H7 (cell line): ENCODE measurements at places on chromosomes 3 and 15.
A peak's percentile ranks its signal among the peaks of the same experiment; 100 is the strongest.

- no peak for DNase-seq
Measured at GRCh38 chr3:6746443-6746842, 114.5 kb upstream of the GRM7 start.

DNA sequence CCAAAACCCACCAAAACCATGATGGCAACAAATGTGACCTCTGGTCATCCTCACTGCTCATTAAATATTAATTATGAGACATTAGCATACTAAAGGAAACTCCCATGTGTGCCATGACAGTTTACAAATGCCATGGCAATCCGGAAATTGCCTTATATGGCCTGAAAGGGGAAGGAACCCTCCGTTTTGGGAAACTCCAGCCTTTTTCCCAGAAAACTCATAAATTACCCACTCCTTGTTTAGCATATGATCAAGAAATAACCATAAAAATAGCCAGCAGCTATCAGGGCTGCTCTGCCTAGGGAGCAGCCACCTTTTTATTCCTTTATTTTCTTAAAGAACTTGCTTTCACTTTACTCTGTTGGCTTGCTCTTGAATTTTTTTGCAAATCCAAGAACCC is 992.7 kb downstream of the NTRK3 start:
- DNase-seq = no peak

GRCh38 chr3:49664300-49664699 is 9.9 kb upstream of the APEH start:
- DNase-seq = no peak

DNA sequence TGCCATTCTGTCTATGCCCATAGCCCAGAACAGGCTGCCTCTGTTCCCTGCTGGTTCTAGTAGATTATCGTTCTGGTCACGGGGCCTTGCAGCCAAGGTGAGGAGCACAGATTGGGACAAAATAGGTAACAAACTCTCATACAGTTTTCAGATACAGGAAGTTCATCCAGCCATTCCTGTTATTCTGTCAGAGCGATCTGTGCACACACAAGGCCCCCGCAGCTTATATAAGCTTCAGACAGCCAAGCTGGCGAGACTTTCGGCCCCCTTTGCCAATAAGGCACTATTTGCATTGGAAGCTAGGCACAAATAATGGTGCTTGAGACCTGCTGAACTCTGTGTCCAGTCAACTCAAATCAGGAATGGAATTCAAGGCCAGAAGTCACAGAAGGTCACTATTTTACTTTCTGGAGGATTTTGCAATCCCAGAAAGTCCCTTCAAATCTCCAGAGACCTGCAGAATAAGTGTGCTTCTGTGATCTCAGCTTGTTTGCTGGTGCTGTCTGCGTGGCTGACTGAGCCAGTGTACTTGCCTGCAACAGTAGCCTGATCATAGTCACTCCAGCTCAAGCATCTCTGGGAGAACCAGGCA is 69.4 kb downstream of the BFSP2 start:
- DNase-seq = no peak

DNA sequence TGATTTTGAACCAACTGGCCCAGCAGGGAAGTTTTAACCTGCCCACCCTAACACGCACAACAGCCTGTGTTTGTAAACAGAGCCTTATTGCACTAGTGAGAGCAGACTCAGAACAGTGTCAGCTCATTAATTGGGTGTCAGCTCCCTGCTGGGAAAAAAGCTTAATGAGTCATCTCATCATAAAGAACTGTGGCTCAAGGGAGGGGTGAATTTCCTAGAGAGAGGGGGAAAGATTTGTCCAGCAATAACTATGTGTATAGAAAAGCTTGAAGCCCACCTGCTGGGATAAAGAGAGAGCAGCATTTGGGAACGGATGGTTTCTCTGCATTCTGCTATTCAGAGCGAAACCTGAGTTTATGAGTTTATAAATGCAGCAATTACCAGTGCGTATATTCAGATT is 48.9 kb upstream of the GMNC start:
- no peak for DNase-seq

DNA sequence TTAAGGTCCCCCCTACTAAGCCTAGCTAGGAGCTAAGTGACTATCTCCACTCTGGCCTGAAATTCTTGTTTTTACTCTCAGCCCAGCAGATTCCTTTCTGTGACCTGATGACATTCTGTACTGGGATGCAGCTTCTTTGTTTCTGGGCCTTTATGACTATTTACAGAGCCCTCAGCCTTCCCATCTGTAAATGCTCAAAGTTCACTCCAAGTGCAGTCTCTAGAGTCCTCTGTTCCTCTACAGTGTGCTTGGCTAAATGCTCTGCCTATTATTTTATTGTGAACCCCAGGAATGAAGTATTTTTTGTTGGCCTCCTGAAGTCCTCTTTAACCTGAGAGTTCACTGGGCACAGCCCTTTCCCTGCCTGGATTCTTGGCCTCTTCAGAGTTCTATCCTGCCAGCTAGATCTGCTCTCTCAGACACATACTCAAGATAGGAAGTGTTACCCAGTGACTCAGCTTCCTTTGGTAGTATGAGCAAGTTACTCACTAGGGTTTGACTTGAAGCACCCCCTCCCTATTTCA is 278.1 kb upstream of the P2RY1 start:
- no peak for DNase-seq

DNA sequence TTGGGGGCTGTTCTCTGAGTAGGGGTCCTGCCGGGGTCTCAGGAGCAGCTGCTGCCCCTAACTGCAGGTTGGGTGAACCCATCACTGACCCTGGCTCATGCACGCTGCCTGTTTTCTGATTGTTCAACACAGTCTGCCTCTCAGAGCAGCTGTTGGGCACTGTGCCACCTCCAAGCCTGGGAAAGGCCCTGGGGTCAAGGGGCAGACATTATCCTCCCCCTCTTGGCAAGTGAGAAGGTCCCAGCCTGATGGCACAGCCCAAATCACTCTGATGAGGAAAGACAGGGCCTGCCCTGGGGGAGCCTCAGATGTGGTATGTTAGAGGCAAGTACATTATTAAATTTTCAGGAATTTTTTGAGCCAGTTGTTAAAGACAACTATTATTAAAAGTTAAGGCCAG is 14.1 kb upstream of the GNAT1 start:
- no peak for DNase-seq

DNA sequence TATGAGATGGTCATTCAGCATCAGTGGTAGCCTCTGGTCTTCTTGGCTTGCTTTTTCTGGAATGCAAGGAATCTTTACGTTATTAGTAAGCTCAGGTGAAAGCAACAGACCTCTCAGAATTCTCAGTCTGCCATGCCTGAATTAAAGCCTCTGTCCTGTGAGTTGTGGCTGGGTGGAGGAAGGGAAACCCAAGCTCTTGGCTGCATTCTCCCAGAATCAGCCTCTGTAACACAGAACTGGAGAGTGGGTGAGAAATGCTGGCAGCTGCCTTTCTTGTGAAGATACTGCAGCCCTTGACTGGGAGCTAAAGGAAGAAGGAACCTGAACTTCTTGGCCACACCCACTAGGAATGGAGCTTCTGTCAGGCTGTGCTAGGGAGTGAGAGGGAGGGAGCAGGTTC is 505.8 kb downstream of the EPHA3 start:
- no peak for DNase-seq

DNA sequence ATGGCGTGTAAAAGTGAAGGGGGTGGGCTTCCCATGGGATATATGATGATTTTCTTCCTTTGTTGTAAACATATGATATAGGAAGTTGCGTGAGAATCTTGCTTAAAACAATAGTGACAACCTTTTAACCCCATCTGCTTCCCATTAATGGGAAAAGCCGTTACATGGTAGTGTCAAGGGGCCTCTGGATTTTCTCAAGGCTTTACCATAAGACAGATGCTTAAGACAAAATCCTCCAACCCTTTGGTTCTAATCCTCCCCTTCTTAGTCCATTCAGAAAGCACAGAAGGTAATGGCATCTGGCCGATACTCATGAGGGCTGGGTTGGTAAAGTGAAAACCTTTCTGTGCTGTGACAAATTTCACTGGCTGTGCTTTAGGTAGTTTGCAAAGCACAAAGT is 25.0 kb downstream of the DPH3 start:
- no peak for DNase-seq

- no peak for DNase-seq
Measured at GRCh38 chr3:15460891-15461531, 33.6 kb downstream of the EAF1 start.

GRCh38 chr15:85280203-85280602 is 100.2 kb upstream of the AKAP13 start:
- no peak for DNase-seq

- peak; percentile 84 for DNase-seq
Measured at GRCh38 chr15:98727115-98728040, 79.0 kb downstream of the IGF1R start.

DNA sequence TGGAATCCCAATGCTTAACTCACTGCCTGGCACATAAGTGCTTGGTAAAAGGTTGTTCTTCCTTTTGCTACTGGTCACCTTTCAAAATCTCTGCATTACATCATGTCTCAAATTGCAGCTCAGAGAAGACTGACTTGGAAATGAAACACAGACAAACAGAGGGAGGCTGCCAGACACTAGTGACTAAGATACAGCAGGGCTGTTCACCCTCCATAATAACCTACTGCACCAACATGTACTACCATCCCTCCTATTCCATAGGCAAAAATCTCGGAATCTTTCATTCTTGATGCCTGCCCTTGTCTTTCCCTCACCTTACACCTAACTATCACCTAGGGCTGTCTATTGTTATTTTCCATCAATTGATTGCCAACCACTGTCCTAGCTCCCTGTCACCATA is 502.3 kb upstream of the ADAMTS9 start:
- no peak for DNase-seq

DNA sequence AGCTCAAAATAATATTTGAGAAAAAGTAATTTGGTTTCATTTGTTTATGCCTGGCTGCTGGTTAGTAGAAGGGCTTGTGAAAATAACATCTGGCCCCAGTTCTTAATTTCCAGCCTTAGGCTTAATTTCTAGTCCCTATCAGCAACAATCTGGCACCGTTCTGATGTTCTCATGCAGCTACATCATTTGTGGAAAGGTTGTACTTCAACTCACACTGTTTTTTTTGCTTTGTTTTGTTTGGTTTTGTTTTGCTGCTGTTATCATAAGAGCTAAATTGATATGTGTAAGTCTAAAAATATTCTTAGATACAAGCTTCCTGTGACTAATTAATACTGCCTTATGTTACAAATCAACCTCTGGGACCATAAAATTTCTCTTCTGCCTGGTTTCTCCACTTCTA is 8.9 kb downstream of the CPA3 start:
- DNase-seq = no peak

GRCh38 chr3:106577241-106577640 is 708.4 kb upstream of the CBLB start:
- no peak for DNase-seq

DNA sequence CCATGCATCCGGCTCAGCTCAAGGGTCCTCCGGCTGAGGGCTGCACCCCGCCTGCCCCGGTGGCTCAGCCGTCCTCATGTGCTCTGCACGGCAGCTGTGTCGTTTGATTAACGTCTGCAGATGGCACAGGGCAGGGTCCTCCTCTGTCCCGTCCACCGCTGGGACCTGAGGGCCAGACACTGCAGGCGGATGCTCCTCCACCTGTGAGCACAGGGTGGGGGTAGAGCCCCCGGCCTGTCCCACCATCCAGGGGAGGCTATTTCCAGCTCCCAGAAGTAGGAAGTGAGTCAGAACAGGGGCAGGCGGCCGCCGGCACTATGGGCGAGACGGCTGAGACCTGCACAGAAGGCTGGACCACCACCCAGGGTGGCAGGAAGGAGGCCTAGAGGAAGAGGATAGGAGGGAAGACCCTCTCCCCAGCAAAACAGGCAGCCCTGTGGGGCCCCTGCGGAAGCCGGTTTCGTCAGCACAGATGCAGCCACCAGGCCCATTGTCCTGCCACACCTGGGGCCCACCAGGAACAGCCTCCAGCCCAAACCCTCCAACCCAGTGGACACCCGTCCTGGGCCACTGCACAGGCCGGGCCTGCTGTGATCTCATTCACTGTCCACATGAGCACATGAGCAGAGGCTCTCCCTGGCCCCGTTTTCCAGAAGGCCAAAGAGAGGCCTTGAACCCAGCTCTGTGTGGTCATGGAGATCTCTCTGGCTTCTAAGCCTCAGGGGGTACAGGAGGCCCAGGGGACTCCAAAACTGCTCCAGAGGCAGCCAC is 12.6 kb upstream of the PLXND1 start:
- DNase-seq = no peak

DNA sequence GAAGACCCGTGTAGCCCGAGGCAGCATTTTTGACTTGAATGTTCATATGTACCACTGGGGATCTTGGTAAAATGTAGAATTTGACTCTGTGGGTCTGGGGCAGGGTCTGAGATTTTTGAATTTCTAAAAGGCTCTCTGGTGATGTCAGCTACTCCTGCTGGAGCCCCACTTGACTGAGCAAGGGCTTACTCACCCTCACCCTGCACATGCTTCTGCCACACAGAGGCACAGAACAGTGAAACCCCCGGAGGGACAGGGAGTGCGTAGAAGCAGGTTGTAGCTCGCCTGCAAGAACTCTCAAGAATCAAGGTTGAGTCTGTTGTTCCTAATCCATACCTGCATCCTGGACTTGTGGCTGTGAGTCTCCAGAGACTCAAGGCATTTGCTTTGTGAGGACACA is 41.1 kb downstream of the SLCO3A1 start:
- DNase-seq = no peak

DNA sequence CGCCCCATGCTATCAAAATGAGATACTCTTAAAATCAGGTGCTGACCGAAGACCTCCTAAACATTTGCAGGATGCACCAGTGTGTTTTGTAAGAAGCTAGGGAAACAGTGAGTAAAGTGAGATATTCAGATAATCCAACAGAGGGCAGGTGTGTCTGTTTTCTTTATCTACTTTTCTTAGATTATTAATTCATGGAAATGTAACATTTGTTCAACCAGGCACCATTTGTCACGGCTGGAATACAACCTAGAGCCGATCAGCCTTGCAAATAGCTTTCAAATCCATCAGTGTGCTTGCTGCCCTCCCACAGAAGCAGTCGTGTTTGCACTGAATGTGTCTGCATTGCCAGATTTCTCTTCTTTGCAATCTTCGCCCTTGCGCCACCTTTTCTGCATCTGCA is 201.9 kb upstream of the CHRM5 start:
- no peak for DNase-seq

DNA sequence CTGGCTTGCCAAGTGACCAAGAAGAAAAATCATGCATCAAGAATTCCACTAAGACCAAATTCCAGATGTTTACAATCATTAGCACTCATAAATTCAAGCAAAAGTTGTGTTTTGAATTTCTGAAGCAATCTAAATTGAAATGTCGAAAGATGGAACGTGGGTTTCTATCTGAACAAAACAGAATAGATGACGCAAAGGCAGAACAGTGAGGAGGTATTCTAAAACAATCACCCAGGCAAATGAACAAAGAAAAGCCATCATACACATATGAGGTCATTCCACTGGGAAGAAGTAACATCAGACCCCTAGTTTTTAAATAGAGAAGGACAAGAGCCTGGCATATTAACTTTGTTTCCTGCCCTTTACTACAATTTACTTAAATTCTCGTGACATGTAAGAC is 58.0 kb downstream of the MCF2L2 start:
- DNase-seq = no peak

- DNase-seq = no peak
Measured at GRCh38 chr3:50390508-50391224, 31.3 kb upstream of the TMEM115 start.
